Left cardiac atrium (tissue), 4 donors: ENCODE measurements at places on chromosomes 2 and 18. TPM values are rescaled to one million over a fixed set of nuclear protein-coding genes. Genes with fewer than 3 reads are reported as not detected.

DNA sequence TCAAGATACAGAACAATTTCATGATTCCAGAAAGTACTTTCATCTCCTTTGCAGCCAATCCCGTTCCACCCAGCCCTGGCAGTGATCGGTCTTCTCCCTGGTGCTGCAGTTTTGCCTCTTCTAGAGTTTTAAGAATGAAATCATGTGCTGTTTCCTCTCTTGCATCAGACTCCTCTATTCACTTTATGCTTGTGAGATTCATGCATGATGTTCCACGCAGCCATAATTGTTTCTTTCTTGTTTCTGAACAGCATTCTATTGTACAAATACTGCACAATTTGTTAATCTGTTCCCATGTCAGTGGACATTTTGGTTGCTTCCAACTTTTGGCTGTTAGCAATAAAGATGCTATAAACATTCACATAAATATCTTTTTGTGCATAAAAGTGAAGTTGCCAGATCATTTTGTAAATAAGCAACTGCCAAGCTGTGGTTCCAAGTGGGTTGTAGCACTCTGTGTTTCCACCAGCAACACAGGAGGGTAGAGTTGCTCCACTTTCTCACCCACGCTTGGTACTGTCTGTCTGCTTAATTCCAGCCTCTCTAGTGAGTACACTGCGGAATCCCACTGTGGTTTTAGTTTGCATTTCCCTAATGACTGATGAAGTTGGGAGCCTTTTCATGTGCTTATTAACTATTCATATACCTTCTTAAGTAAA lies 104.5 kb downstream of the TWIST2 start:
- no peak for DNase-seq

DNA sequence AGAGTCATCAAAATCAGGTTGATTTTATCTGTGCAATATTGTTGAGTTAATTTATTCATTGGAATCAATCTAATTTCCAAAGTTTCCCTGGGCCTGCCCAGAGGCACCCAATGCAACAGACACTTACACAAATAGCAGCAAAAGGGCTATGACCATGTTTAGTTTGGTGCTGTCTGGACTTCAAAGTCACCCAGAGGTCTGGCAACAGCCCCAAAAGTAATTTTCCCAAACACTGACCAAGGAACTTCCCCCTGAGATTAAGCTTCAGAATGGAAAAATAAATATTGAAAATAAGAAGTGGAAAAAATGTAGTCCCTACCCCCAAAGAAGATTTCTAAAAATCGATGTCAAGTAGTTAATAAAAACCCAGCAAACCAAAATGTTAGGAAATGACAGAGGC lies 70.9 kb upstream of the RNF152 start:
- no peak for DNase-seq

DNA sequence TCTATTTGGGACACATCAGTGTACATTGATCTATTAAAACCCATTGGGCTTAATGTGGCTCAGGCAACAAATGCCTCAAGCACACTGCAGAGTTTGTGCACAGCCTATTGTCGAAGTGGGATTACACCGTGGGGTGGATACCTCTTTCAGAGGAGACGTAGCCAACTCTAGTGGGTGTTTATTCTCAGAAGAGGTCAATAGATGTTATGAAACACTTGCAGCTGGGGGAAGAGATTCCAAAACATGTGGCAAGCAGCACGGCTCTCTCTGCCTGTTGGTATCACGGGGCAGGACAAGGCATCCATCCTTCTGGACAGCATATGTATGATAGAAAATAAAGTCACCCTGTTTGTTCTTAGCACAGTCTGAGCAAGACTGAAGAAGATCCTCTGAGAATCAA lies 121.4 kb upstream of the COPS8 start:
- no peak for DNase-seq

DNA sequence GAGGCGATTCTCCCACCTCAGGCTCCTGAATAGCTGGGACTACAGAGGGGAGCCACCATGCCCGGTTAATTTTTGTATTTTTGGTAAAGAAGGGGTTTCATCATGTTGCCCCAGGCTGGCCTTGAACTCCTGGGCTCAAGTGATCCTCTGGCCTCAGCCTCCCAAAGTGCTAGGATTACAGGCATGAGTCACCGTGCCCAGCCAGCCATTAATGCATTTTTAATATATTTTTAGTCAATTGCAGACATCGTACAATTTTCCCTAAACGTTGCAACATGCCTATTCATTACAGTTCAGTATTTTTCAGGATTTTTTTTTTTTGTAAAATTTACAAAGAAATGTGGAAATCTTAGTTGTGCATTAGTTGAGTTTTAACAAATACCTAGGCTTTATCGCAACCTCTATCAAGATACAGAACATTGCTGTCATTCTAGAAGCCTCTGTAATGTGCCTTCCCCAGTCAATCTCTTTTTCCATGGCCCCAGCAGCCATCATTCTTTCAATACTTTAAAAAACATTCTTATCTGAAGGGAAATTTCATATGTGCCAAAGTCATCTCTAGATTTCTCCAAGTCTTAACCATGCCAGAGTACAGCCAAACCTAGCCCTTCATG lies 14.7 kb downstream of the NABP1 start:
- DNase-seq = no peak

DNA sequence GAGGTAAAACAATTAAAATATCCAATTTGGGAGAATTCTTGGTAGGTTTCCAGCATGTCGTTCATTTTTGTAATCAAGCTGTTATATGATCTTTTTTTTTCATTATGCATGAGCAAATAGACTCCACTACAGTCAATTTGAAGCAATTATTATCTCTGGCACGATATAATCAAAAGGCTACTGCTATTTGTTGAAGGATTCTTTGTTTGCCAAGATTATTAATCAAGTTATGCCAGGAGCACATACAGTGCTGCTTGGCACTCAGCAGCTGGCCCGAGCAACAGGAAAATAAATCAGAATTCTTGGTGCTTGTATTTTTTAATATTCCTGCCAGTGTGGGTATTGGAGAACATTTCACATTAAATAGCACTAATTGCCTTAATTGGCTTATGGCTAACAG lies 279.5 kb downstream of the RND3 start:
- DNase-seq = no peak

DNA sequence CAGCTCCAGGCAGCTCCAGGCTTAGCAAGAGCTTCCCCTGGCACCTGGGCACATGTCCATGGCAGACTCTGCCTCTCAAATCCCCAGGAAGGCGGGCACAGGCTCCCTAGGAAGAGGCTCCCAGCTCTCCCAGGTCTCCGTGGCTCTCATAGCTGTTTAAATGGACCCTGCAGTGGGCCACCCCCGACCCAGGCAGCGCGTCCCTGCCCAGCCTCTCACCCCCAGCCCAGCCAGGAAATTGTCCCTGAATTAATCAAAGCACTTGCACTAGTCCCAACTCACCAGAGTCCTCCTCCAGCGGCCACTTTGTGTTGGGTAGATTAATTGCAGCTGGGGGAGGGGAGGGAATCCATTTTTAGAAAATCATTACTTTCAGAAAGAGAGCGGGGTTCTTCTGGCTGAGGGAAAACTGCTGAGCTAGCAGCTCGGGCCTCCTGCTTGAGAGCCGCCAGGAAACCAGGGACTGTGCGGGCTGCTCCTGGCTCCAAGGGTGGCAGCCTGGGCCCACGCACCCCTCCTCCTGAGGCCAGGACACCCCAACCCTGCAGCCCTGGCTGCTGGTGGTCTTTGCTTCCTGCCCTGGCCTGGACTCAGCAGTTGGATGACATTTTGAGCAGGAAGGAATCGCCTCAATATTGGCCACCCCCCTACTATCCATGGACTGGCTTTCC lies 36.0 kb downstream of the SMAD7 start:
- peak; percentile 23 for DNase-seq

GRCh38 chr2:237479747-237480146 lies 7.3 kb upstream of the MLPH start:
- no peak for DNase-seq

- no peak for DNase-seq
Observed at GRCh38 chr2:111617299-111618225, 266.4 kb downstream of the ANAPC1 start.

- no peak for DNase-seq
Observed at GRCh38 chr2:71749671-71750101, 296.3 kb downstream of the DYSF start.

DNA sequence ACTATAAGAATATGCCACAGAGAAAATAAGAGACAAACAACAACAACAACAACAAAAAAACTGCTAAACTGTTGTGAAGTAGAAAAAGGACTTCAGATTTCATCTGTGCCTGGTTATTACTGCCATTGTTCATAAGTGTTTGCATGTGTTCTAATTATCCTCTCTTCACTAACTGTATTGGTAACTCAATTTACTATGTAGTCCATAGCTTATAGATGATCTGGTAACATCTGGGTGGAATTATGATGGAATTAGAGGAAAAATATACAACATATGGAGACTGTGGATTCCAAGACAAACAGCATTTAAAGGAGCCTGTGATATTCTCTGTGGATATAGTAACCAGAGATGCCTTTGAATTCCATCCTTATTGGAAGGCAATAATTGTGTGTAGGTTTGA lies 1891.5 kb upstream of the PIK3C3 start:
- DNase-seq = no peak

- no peak for DNase-seq
Observed at GRCh38 chr18:35880788-35881455, 91.6 kb upstream of the RMP24 start.

- DNase-seq = no peak
Observed at GRCh38 chr2:108920686-108921085, 68.3 kb downstream of the EDAR start.

DNA sequence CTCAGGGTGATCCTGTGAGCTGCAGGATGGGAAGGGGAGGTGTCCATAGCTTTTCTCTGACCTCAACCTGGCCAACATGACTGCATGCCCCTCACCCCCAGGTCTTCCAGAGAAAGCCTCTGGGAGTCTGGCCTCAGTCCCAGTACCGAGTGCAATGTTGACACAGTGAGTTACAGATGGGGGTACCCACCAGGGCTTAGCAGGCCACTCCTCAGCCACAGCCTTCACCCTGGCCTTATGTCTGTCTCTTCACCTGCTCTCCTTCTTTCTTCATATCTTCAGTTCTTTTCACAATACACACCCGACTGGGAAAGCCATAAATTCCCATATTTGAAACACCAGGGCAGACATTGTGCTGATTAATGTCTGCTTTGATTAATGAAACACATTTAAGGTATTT lies 33.5 kb downstream of the AOX1 start:
- no peak for DNase-seq

- DNase-seq = no peak
Observed at GRCh38 chr2:60140185-60140584, 413.3 kb downstream of the BCL11A start.

GRCh38 chr2:111035830-111036441 lies 84.8 kb upstream of the BCL2L11 start:
- no peak for DNase-seq

GRCh38 chr2:85935170-85935745 lies 46.5 kb upstream of the ST3GAL5 start:
- no peak for DNase-seq

- DNase-seq = peak; percentile 55
Observed at GRCh38 chr2:105697781-105698449, 46.8 kb upstream of the NCK2 start.

DNA sequence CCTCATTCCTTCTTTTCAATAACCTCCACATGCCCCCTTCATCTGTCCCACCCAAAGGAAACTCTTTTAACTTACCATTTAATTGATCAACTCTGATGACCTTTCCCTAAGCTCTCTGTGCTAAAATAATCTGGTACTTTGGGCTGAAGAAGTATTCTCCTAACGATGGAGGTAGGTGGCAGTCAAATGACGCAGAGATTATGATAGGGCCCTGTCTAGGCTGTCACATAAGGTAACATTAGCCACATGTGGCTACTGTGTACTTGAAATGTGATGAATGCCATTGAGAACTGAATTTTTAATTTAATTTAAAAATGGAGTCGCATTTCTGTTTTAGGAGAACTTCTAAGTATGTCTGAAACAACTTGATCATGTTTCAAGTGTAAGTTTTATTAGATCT lies 140.5 kb upstream of the TNP1 start:
- DNase-seq = no peak

GRCh38 chr18:22250591-22250996 lies 81.2 kb downstream of the GATA6 start:
- no peak for DNase-seq

GRCh38 chr2:106201661-106202060 lies 7.6 kb upstream of the UXS1 start:
- DNase-seq = no peak

GRCh38 chr2:159063677-159064076 lies 95.2 kb downstream of the TANC1 start:
- DNase-seq = no peak

DNA sequence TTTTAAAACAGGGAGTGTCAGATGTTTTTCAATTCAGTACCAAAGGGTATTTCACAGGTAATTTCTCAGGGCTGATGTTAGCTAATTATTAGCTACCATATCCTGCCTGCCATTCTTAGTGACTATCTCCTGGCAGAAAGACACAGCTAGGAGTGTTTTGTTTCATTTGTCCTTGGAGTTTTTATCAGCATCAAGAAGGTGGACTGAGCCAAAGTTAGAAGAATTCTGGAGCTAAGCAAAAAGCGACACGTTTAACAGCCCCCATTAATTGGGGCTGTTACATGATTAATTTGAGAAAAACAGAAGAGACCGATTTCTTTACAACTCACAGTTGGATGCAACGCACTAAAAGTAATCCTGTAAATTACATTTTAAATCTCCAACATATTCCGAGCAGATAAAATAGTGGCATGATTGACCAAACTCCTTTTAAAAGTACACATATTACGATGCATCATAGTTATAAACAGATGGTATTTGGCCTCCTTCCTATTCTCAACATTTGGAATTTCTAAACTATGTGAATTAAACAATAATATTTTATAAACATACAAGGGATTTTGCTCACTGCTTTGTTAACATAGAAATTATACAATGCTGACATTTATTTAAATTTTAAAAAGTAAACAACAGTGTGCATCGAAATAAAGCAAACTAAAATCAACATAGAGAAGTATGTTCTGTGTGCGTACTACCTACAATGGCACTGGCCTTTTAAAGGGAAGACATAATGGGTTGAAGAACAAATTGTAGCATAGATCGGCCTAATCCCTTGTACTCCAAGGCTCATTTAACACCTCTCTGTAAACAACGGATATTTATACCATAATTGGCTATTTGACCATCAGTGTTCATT lies 585.1 kb downstream of the ZEB2 start:
- no peak for DNase-seq

Gene CLEC4F
- total RNA-seq = 0.12 TPM

Gene IL36A
- total RNA-seq = not detected

Gene CACNB4
- 0.32 TPM for total RNA-seq

Gene BMP10
- 36.7 TPM for total RNA-seq

Gene TCF23
- total RNA-seq = not detected

Gene TXNDC2
- not detected for total RNA-seq

Gene TRIB2
- total RNA-seq = 32.5 TPM

Gene ALLC
- total RNA-seq = 0.26 TPM

Gene ASB18
- total RNA-seq = 1.9 TPM

Gene ANKRD29
- 8.5 TPM for total RNA-seq
